ENCODE measurements at places on chromosomes 11 and 22.

DNA sequence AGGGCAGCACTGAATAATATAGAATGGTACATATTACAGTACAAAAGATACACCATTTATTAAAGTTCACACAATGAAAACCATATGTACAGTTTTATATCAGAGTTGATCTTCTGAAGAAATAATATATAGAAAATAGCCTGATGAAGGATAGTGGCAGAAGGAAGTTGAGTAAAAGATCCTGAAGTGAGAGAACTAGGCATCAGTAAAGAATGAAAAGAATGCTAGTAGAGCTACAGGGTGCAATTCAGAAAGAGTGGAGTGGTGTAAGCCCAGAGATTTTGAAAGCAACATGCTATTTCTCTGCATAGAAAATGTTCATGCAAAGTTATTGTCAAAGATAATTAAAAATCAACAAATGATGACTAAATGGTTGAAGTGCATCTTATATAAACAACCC is 1552.7 kb upstream of the TENM4 start:
- no peak for ATAC-seq

DNA sequence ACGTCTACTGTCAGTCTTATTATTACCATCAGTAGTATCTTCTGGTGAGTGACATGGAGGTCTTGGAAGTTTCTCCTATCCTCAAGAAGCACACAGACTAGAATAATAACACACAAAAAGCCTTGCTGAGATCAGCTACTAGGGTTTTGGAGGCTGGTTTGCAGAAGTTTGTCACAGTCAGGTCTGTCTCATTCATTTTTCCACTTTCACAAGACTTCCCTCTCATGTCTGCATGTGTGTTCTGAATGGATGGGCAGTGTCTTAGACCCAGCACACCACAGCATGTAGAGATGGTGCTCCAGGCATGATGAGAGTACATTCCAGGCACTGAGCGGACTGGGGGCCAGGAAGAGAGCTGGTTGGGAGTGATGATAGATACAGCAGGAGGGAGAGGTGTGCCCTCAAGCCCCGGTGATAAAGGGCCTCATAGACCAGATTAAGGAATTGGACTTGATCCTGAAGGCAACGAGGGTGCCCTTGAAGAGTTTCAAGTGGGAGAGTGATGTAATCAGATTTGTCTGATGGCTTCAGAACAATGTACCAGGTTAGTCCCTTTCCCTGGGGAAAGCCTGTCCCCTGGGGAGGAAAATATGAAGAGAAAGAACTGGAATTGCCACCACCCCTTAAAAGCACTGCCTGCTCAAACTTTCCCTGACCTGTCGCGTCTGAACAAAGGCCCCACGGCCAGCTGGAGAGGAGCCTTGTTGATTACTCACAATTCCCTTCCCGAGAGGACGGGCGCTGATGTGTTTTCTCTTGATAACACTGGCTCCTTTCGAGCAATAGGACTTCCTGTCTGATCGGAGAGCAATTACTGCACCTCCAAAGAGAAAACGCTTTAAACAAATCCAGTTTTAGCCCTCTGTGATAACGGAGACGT is 45.1 kb upstream of the LMO2 start:
- peak; percentile 40 for ATAC-seq

- ATAC-seq: no peak
Observed at GRCh38 chr22:46744581-46744980, 6.5 kb upstream of the CERK start.

GRCh38 chr11:116792144-116792868 is 627 bp upstream of the APOA5 start:
- ATAC-seq: no peak

DNA sequence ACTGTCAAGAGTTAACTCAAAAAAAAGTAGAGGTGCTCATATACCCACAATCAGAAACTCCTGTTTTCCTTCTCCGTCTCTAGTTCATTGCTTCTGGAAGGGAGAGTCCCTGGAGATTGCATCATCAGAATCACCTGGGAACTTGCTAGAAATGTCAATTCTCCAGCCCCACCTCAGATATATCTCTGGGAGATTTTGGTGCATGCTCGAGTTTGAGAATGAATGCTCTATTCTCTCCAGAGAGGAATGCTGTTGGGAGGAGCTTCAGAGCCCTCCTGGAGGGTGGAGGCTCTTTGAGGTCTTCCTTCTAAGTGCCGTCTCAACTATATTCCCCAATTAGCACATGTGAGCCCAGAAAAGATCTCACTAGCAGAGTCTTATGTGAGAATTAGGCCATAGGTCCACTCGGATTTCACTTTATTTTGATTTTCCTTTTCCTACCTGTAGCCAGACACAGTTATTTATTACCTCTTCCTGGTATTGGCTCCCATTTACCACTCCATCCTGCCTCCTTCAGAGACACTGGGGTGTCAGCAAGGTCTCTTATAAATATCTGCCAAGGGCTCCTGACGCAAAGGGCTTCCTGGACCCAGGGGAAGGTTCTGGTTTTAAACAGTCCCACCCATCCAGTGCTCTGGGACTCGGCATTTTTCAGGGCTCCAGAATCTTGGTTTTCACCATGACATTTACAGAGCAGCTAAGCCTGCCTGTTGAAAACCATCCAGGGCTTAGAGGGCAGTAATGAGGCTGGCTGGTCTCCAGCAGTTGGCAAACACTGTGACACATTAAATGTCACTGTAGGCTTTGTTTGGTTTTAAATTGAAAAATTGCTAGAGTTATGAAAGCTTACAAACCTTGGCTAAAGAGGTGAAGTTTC is 136.2 kb downstream of the CD44 start:
- peak; percentile 76 for ATAC-seq

DNA sequence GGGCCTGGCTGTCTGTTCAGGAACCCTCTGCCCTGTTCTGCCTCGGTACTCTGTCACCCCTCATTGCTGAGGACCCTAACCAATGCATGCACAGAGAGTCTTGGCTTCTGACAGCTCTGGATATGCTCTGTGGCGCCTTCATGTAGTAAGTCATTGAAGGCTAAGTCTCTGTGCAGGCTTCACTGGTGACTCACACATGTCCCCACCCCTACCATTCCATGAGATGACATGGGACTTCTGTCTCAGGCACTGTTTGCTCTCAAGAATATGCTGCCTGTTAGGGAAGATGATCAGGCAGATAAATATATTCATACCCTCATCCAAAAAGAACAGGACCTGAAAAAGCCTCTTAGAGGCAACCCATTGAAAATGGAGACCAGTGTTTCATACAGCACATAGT is 43.6 kb upstream of the HORMAD2 start:
- peak; percentile 77 for ATAC-seq

- peak; percentile 89 for ATAC-seq
Observed at GRCh38 chr22:21074102-21074715, 28.5 kb downstream of the LRRC74B start.

DNA sequence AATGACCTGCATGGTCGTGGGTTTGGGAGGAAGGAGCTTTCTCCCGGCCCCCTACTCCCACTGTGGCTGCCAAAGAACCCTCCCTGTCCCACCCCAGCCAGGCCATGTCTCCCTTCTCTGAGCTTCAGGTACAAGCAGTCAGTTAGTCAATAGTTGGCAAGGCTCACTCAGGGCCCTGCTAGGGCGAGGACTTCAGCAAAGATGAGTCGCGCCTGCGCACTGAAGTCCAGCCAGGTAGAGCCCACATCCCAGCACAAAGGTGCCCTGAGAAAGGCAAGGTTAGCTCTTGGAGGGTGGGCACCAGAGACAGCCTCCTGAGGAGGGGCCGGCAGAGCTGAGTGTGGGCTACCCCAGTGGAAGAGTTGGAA is 11.1 kb downstream of the C11orf86 start:
- peak; percentile 29 for ATAC-seq

- no peak for ATAC-seq
Observed at GRCh38 chr11:67355794-67356386, 2.5 kb upstream of the POLD4 start.

DNA sequence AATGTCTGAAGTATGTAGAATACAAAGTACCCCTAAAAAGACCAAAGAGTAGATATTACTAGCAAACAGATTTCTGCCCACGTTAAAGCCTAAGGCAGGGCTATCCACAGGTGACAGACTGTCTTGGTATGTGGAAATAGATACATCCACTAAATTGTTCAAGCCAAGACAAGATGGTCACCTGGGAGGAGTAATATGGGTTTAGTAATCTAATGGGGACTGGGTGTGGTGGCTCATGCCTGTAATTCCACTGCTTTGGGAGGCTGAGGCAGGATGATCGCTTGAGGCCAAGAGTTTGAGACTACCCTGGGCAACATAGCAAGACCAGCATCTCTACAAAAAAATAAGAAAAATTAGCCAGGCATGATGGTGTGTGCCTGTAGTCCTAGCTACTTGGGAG is 7.5 kb downstream of the SGSM3 start:
- ATAC-seq: peak; percentile 69

DNA sequence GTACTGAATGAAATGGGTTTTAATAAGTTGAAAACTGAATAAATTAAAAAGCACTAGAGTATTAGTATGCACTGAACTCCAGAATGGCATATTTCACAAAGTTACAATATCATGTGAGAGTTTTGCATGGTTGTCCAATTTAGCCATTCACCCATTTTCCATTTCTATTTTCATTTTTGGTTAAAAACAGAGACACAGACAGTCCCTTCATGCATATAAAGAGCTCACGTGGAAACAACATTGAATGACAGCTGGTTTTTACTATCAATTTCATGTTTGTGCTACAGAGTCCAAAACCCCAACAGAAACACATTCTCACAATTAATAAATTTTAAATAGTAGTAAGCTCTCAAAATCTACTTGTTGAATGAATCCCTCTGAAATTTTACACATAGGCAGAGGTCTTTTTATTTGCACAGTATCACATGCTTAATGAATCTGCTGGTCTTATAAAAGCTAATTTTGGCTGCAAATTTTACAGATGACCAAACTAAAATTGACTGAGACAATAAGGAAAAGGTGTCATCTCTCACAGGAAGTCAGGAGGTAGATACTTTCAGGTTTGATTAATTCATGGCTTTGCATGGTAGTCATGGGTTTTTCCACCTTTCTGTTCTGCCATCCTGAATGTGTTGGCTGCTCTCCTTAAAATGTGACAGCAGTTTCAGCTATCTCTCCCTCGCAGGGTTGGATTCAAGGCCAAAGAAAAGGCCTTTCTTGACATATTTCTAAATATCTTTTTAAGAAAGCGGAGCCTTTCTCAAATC is 20.6 kb upstream of the DDI1 start:
- no peak for ATAC-seq

DNA sequence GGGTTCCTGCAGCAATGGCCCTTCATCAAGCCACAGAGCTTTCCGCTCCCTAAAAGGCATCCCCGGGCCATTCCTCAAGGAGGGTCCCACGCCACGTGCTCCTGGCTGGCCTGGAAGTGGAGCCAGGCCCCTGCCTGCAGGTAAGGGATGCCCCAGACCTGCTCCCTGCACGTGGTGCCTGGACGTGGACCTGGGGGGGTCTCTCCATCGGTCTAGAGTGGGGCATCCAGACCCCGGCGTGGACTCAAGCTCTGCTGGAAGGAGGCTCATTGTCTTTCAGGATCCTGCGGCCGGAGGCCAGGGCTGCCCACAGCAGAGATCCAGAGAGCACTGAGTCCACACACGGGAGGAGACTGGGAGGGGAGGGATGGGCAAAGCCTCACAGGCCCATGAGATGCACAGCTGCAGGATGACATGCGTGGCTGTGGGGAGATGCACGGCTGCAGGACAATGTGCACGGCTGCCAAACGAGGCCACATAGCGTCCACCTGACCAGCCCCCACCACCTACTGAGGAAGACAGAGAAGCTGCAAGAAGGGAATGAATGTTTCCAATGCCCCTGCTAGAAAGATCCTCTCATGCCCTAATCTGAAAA is 236.7 kb downstream of the BRD1 start:
- no peak for ATAC-seq

- no peak for ATAC-seq
Observed at GRCh38 chr11:98967005-98967404, 53.7 kb upstream of the CNTN5 start.

- no peak for ATAC-seq
Observed at GRCh38 chr11:16863389-16863788, 124.9 kb downstream of the C11orf58 start.

GRCh38 chr11:14364322-14364721 is 5.3 kb upstream of the RRAS2 start:
- ATAC-seq: no peak

GRCh38 chr22:26662160-26662559 is 4.8 kb downstream of the MIAT start:
- ATAC-seq: no peak

- peak; percentile 74 for ATAC-seq
Observed at GRCh38 chr11:77035580-77035979, 1.4 kb downstream of the B3GNT6 start.

DNA sequence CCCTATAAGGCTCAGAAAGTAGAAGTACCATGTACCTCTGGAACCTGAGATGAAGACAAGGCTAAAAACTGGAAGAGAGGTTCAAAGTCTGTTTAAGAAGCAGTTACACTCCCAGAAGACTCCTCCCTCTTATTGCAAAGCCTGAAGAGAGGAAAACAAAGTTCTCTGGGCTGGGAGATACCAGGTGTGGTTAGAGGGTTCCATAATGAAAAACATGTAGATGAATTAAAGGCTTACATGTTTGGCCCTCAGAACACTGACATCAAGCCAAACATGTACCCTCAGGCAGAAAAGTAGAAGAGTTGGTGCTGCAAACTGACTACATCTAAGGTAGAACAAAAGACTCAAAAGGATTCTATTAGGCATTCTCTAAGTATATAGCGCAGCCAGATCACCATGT is 205.3 kb downstream of the TTC28 start:
- ATAC-seq: no peak

GRCh38 chr11:70544067-70544773 is 145.9 kb downstream of the CTTN start:
- ATAC-seq: no peak

DNA sequence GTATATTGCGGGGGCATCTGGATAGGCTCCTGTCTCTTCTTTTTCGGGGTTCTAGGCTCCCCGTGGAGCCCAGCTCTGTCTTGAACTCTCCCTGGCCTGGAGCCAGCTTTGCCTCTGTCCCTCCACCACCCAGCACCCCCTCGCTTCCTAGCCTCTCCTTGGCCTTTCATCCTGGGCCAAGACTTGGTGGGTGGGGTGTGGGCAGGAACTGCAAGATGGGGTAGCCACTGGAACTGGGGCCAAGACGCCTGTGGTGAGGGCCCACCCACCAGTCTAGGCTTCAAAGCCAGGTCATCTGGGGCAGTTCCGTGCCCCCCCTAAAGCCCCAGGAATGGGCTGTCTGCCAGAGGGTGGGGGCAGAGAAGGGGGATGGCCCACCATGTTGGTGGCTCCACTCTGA is 1.7 kb upstream of the CRYBB1 start:
- peak; percentile 14 for ATAC-seq

GRCh38 chr11:58028687-58029411 is 1.9 kb upstream of the OR6Q1 start:
- ATAC-seq: no peak

All from esophagus mucosa (tissue), 1 donor.